ENCODE measurements at places on chromosomes 7 and 10.
A peak's percentile ranks its signal among the peaks of the same experiment; 100 is the strongest.

DNA sequence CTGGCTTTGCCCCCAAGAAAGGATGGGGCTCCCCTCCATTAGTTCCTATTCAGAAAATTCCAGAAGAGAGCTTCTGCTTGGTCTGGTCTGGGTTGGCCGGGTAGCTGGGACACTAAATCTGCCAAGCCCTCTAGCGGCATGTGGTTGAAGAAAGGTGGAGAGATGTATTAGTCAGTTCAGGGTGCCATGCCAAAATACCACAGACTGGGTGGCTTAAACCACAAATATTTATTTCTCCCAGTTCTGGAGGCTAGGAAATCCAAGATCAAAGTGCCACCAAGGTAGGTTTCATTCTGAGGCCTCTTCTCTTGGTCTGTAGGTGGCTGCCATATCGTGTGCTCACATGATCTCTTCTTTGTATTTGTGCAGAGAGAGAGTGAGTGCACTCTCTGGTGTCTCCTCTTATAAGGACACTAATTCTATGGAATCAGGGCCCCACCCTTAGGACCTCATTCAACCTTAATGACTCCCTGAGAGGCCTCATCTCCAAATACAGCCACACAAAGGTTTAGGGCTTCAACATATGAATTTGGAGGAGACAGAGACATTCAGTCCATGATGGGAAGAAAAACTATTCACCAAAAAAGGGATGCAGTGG lies 38.7 kb upstream of the MTPAP start:
- DNase-seq = no peak

- peak; percentile 79 for DNase-seq
Measured at GRCh38 chr10:1363446-1364121, 307.4 kb downstream of the WDR37 start.

GRCh38 chr7:121547544-121548092 lies 151.5 kb upstream of the FAM3C start:
- no peak for DNase-seq

GRCh38 chr7:42883950-42884349 lies 27.9 kb downstream of the C7orf25 start:
- no peak for DNase-seq

DNA sequence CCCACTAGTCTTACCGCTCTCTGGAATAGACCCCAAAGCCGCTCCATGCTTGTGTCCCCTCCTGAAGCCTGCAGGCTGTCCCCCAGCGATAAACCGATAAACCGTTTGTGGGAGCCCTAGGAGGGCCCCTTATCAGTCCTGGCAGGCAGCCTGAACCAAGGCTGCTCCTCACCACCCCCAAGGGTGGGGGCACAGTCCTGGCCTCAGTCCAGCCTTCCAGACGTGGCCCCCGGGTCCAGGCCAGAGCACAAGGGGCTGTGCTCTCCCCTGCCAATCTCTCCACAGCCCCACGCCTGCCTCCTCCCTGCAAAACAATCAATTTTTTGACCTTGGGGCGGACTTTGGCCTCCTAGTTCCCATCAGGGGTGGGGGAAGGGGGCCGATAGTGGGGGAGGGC lies at the start of gene TFR2:
TSS of gene TFR2 (minus strand) at position 90 of the 397 bp plus-strand sequence. CDS start at position 47, 43 bp downstream.
- no peak for DNase-seq

DNA sequence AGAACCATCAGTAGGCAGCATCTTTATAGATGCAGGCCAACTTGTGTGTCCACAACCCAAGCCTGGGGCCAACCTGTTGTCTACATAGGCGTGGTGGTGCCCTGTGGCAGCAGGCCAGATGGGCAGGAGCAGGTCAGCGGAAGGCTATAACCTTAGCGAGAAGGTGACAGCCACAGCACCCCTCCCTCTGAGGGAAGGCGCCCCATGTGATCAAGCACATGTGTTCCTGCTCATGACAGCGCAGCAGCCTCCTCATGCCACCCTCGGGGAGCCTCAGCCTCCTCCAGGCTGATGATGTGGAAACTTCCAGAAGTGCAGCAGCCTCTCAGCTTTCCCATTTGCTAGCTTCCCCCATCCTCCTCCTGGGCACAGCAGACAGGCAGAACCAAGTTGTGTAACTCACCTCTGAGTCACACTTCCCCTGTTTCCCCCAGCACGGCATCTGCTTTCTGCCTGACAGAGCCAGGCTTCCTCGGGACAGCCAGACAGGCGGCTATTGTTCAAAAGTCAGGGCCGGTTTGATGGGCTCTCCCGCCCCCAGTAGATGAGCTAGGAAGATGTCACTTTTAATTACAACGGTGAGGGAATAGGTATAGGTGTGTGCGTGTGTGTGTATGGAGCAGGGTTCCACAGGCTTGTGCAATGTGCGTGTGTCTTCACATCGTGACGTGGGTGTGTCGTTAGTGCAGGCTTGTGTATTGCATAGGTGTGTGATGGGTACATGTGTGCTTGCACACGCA lies 312.0 kb upstream of the ZMIZ1 start:
- peak; percentile 93 for DNase-seq

DNA sequence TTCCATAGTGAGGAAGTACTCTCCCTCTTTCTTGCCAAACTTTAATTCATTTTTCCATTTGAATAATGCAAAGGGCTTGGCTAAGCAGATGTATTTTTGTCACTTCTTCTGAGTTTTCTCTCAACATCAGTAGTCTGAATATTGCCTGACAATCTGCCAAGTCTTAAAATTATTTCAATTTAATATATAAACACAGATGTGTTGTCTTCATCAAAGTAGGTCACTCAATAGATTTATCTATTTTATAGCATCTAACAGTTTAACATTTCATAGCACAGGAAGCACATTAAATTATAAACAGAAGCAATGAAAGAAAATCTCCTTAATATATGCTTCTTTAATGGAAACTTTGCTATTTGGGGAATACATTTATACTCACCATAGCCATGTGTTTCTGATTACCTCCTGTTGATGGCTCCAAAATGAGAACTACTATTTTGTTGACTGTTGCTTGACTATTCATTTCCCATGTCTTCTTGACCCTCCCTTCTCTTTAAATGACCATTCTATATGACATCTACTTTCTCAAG lies 4.5 kb downstream of the CPED1 start:
- DNase-seq = no peak

DNA sequence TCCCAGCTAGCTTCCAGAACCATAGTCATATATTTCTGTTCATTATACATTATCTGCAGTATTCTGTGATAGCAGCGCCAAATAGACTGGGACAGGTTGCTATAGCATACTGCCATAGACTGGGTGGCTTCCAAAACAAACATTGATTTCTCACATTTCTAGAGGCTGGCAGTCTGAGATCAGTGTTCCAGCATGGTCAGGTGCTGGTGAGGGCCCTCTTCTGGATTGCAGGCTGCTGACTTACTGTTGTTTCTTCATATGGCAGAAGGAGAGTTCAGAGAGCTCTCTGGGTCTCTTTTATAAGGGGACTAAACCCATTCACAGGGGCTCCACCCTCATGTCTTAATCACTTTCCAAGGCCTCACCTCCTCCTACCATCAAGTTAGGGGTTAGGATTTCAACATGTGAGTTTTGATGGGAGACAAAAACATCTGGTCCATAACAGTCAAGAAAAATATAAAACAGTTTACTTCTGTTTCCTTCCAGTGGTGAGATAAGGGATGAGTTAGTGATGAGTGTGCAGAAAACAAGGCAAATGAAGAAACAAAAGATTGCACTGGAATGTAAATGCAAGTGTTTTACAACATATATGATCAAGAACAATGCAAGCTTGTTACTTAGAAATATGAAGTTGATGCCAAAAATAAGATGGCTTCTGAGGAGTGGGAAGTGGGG lies 399.0 kb upstream of the C7orf33 start:
- no peak for DNase-seq

DNA sequence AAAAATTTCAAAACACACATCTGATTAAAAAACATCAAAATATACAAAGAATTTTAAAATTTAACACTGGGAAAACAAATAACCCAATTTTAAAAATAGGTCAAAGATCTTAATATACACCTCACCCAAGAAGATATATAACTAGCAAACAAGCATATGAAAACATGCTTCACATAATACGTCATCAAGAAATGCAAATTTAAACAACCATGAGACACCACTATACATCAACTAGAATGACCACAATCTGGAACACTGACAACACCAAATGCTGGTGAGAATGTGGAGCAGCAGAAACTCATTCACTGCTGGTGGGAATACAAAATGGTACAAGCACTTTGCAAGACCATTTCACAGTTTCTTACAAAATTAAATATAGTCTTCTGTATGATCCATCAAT lies 498.4 kb downstream of the IPMK start:
- DNase-seq = no peak
